Left forelimb (tissue), 1 donor: ENCODE measurements at places on chromosomes 1 and 21.

DNA sequence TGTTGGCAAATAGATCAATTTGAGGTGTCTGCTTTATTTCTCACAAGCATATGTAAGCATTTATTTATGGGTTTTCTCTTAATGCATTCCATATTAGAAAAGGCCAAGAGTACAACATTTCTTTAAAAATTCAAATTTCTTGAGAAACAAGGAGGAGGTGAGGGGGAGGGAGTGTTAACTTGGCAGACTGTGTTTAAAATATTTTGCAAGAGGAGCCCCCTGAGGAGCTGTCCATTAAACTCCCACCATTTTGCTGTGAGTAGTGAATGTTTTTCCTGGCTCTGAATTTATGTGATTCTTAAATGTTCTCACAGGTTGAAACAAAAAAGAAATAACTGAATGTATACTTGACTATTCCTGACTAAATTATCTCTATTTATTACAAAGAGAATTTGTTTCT is 363.8 kb downstream of the PTPRC start:
- DNase-seq = no peak

DNA sequence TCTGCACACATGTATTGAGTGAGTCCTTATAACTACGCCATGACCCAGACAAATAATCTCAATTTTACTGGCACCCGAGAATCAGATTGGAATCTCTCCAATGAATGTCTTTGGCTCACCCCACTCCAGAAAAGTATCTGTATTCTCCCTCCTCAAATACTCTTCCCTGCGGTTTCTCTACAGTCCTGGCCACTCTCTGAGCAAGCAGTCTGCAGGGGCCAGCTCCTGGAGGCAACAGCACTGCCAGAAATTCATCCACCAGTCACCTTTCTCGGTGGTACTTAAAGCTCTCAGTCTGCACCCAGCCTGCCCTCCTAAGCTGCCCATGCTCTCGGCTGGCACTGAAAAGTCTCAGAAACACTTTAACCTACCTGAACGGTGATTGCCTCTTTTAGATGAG is 16.1 kb upstream of the LYST start:
- no peak for DNase-seq

- DNase-seq = no peak
These were observed 53.8 kb downstream of the MACF1 start for GRCh38 chr1:39258146-39258924.

GRCh38 chr1:207389728-207390464 is 64.2 kb upstream of the CR2 start:
- no peak for DNase-seq

GRCh38 chr1:223513309-223513708 is 120.1 kb downstream of the CCDC185 start:
- DNase-seq = no peak

GRCh38 chr1:239914751-239915231 is 176.9 kb upstream of the FMN2 start:
- no peak for DNase-seq

GRCh38 chr1:21622466-21623315 is 46.5 kb downstream of the RAP1GAP start:
- DNase-seq = no peak

DNA sequence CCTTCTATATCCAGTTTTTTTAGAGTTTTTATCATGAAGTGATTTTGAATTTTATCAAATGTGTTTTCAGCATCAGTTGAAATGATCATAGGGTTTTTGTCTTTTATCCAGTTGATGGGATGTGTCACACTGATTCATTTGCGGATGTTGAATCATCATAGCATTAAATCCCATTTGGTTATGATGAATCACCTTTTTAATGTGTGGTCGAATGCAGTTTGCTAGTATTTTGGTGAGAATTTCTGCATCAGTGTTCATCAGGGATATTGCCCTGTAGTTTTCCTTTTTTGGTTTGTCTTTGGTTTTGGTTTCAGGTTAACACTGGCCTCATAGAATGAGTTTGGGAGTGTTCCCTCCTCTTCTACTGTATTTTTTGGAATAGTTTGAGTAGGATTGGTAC is 80.3 kb downstream of the DIRAS3 start:
- DNase-seq = no peak

- DNase-seq = no peak
These were observed 13.8 kb upstream of the SFN start for GRCh38 chr1:26848941-26849774.

GRCh38 chr1:245715291-245715701 is 560.5 kb downstream of the KIF26B start:
- no peak for DNase-seq

- no peak for DNase-seq
These were observed 2.8 kb downstream of the RGS16 start for GRCh38 chr1:182601416-182601786.

- DNase-seq = no peak
These were observed 24.8 kb downstream of the TGFB2 start for GRCh38 chr1:218369688-218370511.

DNA sequence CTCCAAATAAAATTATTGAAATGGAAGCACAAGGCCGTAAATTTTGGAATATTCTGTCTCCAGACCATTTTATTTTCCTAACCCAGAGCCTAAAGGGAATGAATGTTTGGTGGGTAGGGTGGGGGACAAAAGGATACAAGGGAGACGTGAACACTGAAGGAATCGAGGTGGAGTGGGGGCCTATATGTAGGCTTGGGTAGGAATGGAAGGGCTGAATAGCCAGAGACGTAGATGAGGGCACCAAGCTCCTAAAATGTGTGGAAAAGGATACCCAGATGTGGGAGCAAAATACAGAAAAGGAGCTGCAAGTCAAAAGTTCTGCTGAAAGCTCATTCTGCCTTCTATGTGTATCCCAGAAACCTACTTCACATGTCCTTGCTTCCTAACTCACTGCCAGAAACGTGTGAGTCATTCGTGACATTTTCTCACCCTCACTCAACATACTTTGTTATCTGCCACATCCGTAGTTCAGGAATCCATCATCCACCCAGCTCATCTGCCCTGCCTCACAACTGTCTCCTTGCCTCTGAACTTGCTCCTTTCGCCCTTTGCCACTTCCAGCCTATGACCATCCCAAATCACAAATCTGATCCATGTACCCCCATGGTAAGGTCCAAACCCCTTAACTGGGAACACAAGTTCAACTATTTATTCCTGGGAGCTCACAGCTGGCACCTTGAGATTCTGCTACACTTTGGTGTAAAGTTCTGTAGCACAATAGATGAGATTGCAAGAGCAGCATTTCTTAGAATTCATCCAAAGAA is 84.1 kb upstream of the PRDX6 start:
- DNase-seq = no peak

DNA sequence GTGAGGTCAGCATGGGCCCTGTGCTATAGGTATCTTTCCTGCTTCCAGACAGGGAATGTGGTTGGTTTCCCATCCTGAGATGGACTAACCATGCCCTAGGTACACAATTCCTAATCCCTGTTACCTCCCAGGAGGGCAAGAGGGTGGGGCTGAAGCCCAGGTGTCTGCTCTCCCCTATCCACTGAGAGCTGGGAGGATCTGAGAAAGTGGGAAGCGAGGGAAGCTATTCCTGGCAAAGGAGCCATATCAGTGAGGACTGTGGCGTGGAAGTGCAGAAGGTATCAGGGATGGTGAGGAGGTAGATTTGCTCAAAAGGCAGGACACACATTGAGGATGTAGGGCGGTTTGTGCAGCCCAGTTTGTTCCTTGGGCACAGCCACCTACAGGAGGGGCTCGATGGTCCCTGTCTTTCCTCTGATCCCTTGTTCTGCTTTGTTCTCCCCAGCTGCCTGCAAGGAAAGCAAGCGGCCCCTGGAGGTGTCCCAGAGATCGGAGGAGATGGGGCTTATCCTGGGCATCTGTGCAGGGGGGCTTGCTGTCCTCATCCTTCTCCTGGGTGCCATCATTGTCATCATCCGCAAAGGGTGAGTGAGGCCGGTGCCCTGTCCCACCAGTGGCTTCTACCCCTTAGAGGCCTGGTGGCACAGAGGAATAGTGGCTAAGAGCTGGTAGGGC is 48.1 kb downstream of the PTPRU start:
- no peak for DNase-seq

DNA sequence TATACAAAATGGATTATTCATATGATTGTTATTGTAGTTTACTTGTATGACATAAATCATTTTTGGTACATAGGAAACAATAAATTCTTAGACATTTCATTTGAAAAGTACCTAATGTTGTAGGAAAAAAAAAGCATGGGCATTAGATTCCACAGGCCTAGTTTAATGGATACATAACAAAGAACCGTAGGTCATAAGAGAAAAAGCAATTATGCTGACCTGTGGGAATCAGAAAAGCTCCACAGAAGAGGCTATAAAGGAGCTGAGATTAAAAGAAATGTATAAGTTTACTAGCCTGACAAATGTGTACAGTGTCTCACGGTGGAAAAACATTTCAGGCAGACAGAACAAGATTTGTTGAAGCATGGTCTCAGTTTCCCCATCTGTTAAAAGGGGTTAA is 3.7 kb downstream of the DEPDC1 start:
- DNase-seq = no peak

GRCh38 chr1:15592285-15592684 is 7.4 kb upstream of the AGMAT start:
- DNase-seq = no peak

- no peak for DNase-seq
These were observed 37.0 kb upstream of the KCNA10 start for GRCh38 chr1:110555807-110556470.

GRCh38 chr1:94095744-94096469 is 25.0 kb downstream of the ABCA4 start:
- DNase-seq = no peak

GRCh38 chr1:156388174-156389137 is 19.4 kb downstream of the RHBG start:
- DNase-seq = no peak

- no peak for DNase-seq
These were observed 3.7 kb upstream of the PLOD1 start for GRCh38 chr1:11930571-11931445.

GRCh38 chr1:70941563-70941962 is 106.1 kb downstream of the PTGER3 start:
- DNase-seq = no peak

GRCh38 chr1:21685946-21686678 is 17.0 kb upstream of the RAP1GAP start:
- no peak for DNase-seq

GRCh38 chr21:28627691-28628090 is 365.0 kb downstream of the LTN1 start:
- DNase-seq = no peak

DNA sequence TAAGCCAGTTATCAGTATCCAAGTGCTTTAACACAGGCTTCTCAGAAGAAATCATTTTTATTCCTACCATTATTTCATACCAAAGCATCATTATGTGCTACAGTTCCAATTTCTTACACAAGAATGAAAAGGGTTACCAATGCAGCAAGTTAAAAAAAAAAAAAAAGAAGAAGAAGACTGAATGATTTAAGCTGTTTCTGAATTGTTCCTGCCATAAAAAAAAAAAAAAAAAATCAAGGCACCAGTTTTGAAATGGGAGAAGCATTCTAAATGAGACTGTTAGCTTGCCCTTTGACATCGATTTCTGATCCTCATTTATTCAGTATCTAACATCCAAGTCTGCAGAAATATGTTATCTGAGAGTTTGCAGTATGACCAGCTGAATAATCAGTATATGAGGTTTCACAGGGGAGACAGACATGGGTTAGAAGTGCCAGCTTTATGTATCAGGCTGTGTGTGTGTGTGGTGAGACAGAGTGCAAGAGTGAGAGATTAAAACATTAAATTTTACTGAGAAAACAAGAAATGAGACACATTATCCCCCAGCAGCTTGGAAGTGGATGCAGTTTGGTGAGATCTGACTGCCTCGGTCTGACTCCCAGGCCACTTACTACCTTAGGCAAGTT is 105.8 kb downstream of the COLGALT2 start:
- no peak for DNase-seq

GRCh38 chr1:228801068-228801467 is 65.8 kb downstream of the RHOU start:
- DNase-seq = no peak

DNA sequence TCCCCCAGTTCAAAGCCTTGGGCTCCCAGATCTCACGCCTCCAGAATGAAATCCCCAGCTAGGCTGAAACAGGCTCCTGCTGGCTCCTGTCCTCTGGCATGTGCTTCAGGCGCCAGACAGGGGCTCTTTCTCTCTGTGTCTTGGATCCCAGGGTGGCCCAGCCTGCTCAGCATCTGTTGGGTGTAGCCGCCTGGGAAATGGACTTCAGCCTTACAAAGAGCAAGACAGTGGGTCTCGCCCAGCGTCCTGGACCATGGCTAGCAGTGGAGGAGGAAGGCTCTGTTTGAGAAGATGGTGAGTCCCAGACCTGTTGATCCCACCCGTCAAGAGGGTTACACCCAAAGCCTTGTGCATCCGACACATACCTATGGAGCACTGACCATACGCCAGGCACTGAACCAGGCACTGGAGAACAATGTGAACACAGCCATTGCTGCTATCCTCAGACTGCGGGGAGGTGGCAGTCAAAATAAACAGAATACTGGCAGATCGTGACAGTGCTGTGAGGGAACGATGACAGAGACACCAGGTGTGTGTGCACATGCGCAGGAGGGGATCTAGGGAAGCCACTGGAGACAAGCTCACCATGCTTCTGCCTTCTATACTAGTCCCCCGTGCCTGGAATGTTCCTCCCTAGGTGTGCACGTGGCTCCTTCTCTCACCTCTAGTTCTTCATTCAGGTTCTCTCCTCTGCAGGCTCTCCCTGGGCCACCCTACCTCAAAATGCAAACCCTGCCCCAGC is 93.0 kb upstream of the GCLM start:
- peak; percentile 18 for DNase-seq

GRCh38 chr1:20447794-20448193 is 38.2 kb downstream of the CAMK2N1 start:
- no peak for DNase-seq

GRCh38 chr1:56814205-56814604 is 5.0 kb downstream of the FYB2 start:
- DNase-seq = no peak

GRCh38 chr1:27000817-27001460 is 7.4 kb downstream of the TRNP1 start:
- DNase-seq = no peak
